AG10803 (cell line): ENCODE measurements at places on chromosomes 5 and 9.

- no peak for DNase-seq
These were observed 734.6 kb downstream of the TLR4 start for GRCh38 chr9:118438810-118439209.

DNA sequence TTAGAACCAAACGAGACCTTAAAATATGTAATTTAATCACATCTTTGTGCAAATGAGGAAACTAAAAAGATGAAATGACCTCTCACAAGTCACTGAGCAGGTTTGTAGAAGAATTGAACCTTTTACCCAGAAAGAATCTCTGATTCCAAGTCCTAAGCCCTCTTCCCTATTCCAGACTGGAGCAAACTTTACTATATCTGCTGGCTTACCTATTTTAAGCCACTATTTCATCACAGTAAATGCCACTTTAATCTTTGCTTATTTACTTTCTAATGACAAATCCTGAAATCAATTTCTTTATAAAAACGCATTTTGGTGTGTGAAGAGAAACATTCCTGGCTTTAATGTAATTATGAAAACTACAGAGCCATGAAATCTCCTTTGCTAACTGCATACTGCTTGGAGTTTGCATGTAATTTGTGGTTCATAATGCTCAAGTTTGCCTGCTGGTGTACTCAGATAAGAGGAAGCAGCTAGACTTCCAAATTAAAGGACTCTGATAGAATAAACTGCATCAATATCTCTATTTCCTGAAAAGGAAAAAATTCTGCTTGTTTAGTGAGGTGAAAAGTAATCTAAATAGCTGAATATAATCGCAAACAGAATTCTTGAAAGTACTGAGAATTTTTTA, 121.2 kb downstream of the RAB3C start:
- DNase-seq = no peak

DNA sequence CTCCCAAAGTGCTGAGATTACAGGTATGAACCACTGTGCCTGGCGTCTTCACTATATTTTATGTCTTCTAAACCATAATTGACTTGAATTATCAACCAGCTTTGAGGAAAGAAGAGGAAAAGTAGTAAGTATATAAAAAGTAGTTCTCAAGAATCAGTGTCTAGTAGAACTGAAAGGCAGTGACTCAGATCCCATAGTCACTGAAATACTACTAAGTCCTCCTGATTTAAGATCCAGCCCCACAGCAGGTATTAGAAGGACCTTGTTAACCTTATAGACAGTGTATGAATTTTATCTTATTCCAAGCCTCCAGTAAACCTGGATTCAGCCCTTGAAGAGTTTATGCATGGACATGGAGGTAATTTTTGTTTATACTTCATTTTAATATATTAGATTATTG, 31.5 kb downstream of the LNPEP start:
- no peak for DNase-seq

- peak; percentile 15 for DNase-seq
These were observed 216.9 kb upstream of the TLX3 start for GRCh38 chr5:171092194-171092593.

GRCh38 chr5:157509587-157509986, 49.6 kb downstream of the NIPAL4 start:
- no peak for DNase-seq

GRCh38 chr5:42745856-42746255, 10.8 kb upstream of the CCDC152 start:
- no peak for DNase-seq

DNA sequence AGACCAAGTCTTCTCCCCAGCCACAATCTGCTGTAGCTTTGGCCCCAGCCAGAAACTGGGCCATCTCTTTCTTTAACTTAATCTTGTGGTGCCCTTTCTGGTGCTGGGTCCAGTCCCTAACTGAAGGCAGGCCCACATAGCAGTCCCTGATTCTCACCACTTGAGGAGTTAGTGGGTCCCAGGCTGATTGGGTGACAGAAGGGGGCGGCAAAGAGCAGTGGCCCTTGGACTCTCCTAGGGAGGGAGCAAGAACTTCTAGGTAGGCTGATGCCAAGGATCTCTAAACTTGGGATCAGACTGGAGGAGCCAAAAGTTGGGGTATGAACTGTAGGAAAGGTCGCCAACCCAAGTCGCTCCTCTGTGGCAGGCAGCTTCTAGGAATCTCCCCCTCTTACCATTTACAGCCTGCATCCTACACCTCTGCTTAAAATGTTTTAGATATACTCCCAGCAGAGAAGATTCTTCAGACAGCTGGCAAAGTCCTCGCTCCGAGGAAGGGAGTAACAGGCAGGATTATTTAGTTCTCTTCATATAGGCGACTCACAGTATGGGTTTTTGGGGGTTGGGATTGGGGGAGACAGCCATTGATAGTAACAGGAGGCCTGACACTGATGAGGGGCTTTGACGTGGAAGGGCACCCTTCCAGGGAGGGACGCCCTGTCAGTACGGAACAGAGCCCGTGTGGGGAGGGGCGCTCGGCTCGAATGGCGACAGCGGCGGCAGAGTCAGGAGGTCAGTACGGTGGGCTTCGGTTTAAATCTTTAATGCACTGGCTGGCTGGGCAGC, 2.0 kb upstream of the CCL27 start:
- DNase-seq = peak; percentile 84

DNA sequence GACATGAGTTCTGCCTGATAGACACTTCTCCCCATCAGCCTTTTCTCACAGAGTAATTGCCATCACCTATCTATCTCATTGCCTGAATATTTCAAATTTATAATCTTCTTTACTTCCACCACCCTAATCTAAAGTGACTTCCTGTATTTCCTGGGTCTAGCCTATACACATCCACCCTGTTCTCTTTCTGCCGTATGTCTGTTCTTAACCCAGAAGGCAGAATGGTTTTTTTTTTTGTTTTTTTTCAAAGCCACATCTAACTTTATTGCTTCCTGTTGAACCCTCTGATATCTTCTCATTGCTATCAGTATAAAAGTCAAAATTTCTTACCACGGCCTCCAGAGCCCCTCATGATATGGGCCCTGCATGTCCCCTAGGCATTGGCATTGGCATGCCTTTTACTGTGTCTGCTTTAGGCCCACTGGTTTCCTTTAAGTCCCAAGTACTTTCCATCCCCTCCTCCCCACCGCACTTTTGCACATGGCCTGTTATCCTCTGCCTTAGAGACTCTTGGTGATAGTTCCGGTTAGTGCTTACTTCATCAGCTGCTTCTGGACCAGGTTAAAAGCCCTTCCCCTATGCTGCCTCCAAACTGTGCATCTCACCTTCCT, 159.9 kb downstream of the MAN2A1 start:
- no peak for DNase-seq

DNA sequence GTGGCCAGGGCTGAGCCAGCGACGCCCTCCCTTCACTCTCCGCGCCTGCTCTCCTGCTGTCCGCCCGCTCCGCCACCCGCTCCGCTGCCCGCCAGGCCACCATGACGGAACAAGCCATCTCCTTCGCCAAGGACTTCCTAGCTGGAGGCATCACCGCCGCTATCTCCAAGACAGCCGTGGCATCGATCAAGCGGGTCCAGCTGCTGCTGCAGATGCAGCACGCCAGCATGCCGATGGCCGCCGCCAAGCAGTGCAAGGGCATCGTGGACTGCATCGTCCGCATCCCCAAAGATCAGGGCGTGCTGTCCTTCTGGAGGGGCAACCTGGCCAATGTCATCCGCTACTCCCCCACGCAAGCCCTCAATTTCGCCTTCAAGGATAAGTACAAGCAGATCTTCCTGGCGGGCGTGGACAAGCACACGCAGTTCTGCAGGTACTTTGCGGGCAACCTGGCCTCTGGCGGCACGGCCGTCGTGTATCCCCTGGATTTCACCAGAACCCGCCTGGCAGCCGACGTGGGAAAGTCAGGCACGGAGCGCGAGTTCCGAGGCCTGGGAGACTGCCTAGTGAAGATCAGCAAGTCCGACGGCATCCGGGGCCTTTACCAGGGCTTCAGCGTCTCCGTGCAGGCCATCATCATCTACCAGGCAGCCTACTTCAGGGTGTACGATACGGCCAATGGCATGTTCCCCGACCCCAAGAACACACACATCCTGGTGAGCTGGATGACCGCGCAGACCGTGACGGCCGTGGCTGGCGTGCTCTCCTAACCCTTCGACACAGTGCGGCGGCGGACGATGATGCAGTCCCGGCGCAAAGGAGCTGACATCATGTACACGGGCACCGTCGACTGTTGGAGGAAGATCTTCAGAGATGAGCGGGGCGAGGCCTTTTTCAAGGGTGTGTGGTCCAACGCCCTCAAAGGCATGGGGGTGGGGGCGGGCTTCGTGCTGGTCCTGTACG, 1130.4 kb upstream of the ACO1 start:
- no peak for DNase-seq

DNA sequence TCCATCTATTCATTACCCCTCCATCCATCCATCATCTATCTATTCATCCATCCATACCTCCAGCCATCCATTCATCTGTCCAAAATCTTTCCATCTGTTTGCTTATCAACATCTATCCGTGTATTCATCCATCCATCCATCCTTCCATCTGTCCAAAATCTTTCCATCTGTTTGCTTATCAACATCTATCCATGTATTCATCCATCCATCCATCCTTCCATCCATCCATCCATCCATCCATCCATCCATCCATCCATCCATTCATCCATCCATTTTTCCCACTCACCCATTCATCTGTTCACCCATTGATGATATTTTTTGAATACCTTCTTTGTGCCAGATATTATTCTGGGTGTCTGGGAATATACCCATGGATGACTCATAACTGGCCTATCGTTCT, 12.8 kb downstream of the VCAN start:
- DNase-seq = no peak

DNA sequence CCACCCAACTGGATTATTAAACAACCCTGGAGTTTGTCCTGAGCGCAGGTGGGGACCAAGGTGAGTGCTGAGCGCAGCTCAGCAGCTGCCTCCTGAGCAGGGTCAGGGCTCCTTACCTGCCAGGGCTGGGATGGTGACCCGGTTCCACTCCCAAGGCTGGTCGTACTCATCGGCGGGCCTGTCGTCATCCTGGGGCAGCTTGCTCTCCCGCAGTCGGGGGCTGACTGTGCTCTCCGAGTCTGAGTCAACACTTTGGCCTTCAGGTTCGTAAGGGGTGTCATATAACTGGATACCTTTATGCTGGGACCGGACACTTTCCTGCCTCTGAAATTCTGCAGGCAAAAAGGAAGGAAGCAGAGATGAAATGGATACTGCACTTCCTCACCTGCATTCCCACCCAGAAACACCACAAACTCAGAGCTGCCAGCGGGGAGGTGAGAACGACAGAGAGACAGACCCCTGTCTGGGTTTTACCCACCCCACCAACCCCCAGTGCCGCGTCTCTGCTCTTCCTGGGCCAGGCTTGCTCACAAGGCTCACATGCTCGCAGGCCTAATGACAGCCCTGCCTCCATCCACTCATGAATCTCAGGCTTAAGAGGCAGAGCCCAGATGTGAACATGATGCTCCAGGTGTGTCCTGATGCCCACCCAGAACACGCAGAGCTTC, 70.7 kb upstream of the SLC25A51 start:
- DNase-seq = no peak

GRCh38 chr9:16823906-16824305, 46.6 kb downstream of the BNC2 start:
- no peak for DNase-seq

DNA sequence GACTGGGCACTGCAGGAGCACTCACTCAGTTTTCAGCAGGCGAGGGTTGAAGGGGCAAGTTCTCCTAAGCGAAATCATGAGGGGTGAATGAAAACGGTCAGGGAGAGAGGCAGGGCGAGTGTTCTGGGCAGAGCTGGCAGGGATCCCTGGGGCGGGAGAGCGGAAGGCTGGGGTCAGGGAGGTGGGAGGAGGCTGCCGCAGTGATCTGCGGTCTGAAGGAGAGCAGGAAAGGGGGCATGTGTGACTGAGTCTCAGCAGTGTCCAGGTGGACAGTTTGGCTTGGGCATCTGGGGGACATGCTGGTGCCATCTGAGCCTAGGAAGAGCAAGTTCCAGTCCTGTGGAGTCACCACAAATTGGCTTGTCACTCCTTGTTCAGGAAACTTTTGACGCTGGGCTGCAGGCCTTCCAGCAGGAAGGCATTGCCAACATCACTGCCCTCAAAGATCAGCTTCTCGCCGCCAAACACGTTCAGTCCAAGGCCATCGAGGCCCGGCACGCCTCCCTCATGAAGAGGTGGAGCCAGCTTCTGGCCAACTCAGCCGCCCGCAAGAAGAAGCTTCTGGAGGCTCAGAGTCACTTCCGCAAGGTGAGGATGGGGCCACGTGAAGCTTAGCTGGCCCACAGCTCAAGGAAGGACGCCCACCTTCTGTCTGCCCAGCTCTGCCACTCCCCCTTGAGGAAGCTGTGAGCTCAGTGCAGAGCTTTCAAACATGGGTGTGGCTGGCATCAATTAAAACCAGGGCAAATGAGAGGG, 31.1 kb downstream of the DYNC2I2 start:
- DNase-seq = peak; percentile 61

- DNase-seq = peak; percentile 31
These were observed 303.0 kb downstream of the CSNK1G3 start for GRCh38 chr5:123814801-123815470.

GRCh38 chr9:123074628-123075027, 41.2 kb downstream of the GPR21 start:
- peak; percentile 30 for DNase-seq

DNA sequence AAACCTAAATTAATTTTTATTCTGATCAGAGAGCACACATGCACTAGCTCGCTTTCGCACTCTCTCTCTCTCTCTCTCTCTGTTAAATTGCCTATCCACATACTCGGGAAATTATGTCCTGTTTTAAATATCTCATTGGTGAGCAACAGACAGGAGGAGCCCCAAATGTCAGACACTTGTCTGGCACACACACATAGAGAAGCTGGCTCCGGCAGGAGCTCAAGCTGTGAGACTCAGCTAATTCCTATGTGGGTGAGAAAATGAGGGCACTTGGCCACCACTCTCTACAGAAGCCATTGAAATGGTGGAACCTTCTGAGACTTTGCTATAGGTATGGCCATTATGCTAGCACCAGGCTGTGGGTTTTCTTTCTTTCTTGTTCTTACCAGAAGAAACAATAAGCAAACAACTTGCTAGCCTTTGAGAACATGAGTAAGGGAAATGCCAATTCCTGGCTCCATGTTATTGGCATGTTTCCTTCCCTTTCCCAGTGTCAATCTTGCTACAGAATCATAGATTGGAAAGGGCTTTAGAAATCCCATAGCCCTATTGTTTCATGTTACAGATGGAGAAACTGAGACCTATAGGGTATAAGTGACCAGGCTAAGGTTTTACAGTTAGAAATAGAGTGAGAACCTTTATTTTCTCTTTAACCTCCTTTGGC, 9.0 kb downstream of the RFX3 start:
- DNase-seq = peak; percentile 43

GRCh38 chr5:135100011-135100410, 66.0 kb upstream of the PITX1 start:
- DNase-seq = no peak

- DNase-seq = peak; percentile 93
These were observed 712.3 kb upstream of the WWC1 start for GRCh38 chr5:167578977-167579692.
